NCI-H1048 (cell line): ENCODE measurements at places on chromosomes 13 and 19.

GRCh38 chr13:46908501-46908900 is 11.6 kb upstream of the HTR2A start:
- DNase-seq = no peak

GRCh38 chr13:40966298-40966697 is 52.8 kb downstream of the ELF1 start:
- no peak for DNase-seq

- DNase-seq = no peak
These were observed 178.0 kb downstream of the KCTD12 start for GRCh38 chr13:76708138-76708688.

GRCh38 chr19:13286195-13286985 is 136.2 kb downstream of the IER2 start:
- no peak for DNase-seq

DNA sequence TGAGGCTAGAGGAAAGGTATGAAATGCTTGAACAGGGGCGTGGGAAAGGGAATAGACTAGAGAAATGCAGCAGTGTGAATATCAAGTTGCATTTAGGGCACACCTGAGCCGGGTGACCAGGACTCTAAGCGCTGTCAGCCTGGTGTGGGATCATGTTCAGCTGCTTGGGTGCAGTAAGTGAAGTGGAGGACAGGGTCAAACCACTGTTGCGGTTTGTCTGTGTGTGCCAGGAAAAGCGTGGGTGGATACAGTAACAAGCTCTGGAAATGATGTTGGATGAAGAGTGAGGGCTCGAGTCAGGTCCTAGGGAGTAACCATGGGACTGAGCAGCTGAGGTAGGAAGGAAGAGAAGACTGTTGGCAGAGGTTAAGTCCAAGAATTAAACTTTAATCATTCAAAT is 15.8 kb downstream of the DGKH start:
- no peak for DNase-seq

GRCh38 chr13:110638814-110639806 is 23.8 kb downstream of the NAXD start:
- DNase-seq = no peak

- DNase-seq = no peak
These were observed 9.6 kb upstream of the NOTCH3 start for GRCh38 chr19:15210323-15210781.

DNA sequence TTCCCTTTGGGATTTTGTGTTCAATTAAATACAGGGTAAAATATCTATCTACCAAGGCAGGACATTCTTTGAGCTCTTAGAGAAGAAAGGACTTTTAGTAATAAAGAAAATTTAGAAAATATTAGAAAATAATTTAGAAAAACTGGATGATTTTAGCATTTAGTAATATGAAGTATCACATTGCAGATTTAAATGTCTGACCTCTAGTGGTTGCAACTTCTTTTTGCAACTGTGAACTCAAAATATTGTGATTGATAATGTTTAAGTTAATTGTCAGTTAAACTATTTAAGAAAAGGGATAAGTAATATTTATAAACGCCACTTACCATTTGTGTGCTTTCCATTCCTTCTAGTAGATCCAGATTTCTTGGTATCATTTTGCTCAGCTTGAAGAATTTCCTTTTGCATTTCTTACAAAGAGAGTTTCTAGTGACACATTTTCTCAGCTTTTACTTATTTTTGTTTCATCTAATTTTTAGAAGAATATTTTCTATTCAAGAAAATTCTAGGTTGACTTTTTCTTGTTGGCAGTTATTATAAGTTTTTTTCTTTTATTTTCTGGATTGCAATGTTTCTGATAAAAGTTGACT is 10.3 kb upstream of the POSTN start:
- DNase-seq = no peak

DNA sequence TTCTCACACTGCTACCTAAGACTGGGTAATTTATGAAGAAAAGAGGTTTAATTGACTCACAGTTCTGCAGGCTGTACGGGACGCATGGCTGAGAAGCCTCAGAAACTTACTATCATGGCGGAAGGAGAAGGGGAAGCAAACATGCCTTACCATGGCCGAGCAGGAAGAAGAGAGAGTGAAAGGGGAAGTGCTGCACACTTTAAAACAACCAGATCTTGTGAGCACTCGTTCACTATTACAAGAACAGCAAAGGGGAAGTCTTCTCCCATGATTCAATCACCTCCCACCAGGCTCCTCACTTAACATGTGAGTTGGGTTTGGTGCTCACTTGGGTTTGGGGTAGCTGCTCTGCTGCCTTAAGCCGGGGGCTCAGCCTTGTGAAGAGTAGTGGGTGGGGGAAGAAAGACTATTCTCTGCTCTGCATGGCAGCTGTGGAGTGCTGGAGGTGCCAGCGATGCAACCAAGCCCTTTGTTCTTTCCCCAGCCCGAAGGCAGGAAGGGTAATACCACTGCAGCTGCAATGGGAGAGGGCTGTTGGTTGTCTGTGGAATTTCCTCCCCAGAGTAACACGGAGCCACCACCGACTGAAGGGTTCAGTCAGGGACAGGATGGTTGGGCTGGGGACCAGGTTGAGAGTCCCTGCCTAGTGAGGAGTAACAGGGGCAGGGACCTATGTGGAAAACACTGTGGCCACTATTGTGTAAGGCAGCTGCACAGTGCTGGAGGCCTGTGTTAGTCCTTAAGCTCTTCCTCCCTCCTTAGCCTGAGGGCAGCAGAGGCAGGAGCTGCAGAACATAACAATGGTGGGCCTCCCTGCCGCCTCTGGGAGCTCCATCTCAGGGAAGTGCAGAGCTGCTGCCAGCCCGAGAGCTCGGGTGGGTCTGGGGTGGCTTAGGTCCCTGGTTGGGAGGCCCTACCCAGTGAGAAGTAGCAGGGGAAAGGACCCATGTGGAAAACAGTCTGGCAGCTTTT is 1262.5 kb downstream of the EFNB2 start:
- no peak for DNase-seq

GRCh38 chr13:90448466-90449037 is 898.9 kb upstream of the MIR17HG start:
- peak; percentile 65 for DNase-seq

DNA sequence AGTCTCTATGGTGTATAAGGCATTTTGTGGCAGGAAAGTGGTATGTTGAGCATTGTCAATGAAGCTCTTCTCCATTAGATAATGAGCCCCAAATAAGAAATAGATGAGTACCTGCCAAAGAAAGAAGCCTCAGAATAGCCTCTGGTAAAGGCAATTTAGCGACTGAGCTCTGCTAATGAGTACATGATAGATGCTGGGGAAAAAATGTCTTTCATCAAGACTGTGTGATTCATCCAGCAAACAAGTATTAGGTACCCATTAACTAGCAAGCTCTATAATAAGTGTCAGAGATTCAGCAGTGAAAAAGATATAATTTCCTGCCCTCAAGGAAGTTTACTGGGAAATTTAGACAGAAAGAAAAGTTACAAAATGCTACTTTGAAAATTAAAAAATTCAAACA is 294.6 kb downstream of the ITGBL1 start:
- DNase-seq = no peak

- no peak for DNase-seq
These were observed 3.3 kb downstream of the RAX2 start for GRCh38 chr19:3768748-3769099.

DNA sequence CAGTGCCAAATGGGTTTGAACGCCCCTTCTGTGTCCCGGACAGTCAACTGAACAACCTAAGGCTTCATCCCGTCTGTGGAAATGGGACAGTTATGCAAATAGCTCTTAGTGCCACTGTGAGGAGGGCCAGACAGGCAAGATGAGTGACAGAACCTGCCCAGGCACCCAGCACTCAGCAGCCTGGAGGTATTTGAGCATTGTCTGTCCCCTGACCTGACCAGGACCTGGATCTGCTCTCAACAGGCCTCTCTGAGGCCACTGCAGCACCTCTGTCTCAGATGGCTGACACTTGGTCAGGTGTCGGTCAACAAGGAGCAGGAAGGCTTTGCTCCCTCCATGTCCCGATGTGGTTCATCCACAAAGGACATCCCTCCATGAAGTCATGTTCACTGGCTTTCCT is 67.9 kb downstream of the CCDC70 start:
- DNase-seq = no peak

DNA sequence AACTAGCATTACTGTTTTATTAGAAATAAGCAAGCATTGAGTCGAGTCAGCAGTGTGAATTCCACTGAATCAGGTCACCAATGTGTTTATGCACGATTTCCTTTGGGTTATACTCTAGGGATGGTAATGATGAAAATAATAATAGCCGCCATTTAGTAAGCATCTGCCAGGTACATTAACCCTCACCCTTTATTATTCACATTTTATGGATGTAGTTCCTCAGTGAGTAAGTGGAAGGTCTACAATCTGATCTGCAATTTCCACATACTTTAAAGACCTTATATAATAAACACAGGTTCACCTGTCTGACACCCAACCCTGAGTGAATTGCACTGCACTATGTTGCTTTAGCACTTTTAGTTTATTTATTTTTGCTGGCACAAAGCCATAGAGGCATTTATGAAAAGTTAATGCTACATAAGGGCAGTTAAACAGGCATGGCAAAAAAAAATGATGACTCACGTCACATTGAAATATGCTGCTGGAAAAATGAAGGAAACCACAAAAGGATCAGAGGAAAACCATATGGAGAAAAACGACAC is 122.4 kb downstream of the TRPC4 start:
- no peak for DNase-seq

GRCh38 chr19:4977299-4978174 is 8.6 kb downstream of the KDM4B start:
- no peak for DNase-seq

DNA sequence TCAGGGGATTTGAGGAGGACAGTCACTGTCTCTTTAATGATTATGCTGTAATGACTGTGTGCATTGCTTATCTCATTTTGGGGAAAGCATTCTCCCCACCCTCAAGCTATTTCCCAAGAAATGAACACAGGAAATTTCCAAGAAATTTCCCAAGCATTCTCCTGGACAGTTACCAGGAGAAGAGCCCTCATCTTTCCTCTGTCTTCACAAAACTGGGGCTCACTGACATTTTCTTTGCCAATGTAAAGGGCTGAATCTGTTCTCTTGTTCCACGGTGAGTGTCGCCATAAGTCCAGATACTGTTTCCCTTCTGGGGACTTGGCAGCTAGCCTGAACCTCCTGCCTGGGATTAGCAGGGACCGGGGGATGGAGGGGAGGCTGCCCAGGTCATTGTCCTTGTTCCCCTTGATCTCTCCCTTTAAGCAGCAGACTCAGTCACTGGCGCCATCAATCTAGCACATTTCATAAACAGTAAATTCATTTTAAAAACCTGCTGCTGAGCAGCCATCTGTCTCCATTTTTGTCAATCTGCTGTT is 172.8 kb downstream of the DNAJC15 start:
- DNase-seq = no peak

DNA sequence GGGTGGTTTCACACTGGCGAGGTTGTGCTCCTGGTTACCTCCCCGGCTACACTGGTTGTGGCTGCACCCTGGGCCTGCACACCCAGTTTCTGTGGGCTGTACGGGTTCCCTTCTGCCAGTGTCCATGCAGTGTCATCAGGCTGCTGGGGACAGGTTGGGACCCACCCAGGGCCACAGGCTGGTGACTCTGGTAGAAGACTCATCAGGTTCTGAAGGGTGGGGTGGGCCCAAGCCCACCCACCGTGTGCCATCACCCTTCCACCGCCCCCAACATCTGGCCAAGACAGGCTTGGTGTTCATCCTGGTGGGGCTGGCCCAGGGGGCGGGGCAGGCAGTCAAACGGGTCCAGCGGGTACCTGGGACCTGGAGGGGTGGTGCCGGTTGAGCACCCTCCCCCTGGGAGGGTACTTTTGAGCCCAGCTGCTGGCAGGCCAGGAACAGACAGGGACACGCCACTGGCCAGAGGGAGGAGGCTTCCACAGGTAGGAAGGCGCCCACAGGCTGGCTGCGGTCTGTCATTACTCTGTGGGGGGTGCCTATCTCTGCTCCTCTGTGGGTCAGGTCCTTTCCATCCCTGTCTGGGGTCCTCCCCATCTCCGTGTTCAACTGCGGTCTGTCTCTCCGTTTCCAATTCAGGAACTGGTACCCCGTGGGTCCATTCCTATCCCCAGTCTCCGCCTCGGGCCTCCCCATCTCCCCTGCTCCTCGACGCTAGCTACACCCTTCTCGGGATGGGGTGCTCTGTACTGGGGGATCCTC is at the start of gene RNF225:
TSS of gene RNF225 (plus strand) at position 437 of the 759 bp plus-strand sequence. CDS start 434 bp downstream, outside the sequence.
- no peak for DNase-seq

DNA sequence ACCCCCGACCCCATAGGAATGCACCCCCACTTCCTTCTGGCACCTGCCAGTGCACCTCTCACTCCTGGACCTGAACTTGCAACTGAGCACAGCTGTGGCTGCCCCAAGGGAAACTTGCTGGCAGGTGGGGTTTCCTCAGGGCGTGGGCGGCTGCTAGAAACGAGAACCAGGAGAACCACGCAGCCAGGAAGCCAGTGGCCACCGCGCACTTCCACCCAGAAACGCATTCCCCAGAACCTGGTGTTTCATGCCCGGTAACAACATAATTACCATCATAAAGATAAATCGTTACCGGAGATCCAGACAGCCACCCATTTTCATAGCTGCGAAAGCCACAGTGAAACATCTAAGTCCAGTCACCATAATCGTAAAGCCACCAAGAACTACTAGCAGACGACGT is 75.2 kb upstream of the C13orf46 start:
- DNase-seq = no peak

GRCh38 chr19:50768277-50768676 is 2.0 kb upstream of the GPR32 start:
- no peak for DNase-seq

DNA sequence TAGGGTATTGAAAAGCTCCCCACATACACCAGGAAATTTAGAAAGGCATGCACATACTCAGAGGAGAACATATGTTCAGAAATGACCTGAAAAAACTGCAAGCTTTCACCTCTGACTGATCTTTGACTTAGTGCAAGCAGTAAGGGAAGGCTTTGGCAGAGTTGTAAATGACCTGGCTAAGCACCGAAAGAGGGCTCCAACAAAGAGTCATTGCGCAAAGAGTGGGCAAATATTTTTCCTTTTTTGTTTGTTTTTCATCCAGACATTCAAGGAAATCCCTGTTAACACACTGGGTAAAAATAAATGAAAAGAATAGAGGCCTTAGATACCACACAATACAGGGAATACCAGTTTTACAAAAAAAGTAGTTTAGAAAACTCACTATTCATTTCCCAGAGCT is 5.2 kb upstream of the ZNF233 start:
- no peak for DNase-seq

DNA sequence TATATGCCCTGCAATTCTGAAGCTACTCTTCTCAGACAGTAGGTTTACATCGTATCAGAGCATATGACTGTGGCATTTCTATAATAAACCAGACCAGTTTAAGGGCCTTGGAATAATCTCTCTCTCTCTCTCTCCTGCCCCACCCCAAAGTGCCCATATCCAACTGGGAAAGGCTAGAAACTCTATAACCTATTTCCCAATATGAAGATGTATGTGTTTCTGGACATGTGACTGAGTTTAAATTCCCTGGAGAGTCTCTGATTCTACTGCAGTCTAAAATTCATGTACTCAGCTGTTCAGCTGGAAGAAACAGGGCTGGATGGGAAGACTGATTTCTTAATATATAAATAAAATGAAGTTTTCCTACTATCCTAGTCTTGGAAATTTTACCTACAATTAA is 91.9 kb upstream of the MBNL2 start:
- no peak for DNase-seq
